ENCODE measurements at places on chromosomes 16 and 17. TPM values are rescaled to one million over a fixed set of nuclear protein-coding genes. Genes with fewer than 3 reads are reported as not detected.

DNA sequence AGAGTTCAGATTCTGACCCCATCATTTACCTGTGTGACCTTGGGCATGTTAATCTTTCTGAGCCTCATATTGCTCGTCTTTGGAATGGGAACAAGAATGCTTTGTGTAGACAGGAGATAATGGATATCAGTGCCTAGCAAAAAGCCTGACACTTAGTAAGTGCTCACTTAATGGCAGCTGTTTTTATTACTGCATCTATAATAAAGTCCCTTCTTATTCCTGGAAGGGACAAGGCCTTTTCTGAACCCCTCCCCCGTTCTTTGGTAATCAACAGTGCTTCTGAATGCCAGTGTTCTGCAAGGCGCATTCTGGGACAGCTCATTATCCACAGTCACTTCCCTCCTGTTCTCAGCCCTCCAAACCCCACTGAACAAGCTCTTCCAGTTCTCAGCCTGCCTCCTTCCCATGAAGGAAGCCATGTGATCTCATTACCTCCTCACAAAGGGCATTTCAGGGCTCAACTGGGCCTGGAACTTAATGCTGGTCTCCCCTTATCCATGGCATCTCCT lies 25.1 kb upstream of the SUPT4H1 start:
- no peak for DNase-seq

GRCh38 chr16:79264237-79265109 lies 336.1 kb downstream of the MAF start:
- DNase-seq = no peak

DNA sequence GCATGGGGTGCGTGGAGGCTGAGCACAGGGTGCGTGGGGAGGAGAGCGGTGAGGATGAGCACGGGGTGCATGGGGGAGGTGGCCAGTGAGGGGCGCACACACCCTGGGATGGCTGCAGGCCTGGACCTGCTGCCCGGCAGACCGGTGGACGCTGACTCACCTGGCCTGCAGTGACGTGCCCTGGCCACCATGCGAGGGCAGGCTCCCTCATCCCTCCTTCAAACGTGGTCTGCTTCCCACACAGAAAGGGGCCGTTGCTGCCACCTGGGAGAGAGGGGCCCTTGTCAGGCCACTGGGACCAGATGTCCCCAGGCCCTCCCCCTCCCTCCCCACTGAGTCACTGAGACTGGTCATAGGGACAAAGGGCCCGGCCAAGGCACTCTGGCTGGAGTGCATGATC lies 20.1 kb upstream of the APRT start:
- no peak for DNase-seq

GRCh38 chr16:9351440-9351839 lies 260.0 kb downstream of the HAPSTR1 start:
- DNase-seq = no peak

DNA sequence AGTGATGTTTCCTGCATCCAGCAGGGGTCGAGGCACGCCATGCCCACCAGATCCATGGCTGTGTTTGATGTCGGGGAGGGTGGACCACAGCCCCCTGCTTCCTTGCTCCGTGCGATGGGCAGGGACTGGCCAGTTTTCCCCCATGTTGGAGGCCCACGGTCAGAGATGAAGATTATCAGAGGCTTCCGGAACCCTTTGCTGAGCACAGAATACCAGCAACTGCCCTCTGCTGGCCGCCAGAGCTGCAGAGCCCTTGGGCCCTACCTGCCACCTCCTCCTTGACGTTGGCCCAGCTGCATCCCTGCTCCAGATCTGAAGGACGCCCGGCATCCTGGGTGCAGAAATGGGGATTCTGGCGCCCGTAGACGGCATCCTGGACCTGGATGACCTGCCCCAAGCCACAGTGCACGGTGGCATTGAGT lies 23.7 kb upstream of the BCO1 start:
- no peak for DNase-seq

Gene SPATA22
- 0.33 TPM for total RNA-seq

Gene EPN3
- total RNA-seq = 2.2 TPM

Measured in thymus (tissue), 14 donors.